Naive B cell (primary cell): ENCODE measurements at places on chromosomes 16 and 17.

DNA sequence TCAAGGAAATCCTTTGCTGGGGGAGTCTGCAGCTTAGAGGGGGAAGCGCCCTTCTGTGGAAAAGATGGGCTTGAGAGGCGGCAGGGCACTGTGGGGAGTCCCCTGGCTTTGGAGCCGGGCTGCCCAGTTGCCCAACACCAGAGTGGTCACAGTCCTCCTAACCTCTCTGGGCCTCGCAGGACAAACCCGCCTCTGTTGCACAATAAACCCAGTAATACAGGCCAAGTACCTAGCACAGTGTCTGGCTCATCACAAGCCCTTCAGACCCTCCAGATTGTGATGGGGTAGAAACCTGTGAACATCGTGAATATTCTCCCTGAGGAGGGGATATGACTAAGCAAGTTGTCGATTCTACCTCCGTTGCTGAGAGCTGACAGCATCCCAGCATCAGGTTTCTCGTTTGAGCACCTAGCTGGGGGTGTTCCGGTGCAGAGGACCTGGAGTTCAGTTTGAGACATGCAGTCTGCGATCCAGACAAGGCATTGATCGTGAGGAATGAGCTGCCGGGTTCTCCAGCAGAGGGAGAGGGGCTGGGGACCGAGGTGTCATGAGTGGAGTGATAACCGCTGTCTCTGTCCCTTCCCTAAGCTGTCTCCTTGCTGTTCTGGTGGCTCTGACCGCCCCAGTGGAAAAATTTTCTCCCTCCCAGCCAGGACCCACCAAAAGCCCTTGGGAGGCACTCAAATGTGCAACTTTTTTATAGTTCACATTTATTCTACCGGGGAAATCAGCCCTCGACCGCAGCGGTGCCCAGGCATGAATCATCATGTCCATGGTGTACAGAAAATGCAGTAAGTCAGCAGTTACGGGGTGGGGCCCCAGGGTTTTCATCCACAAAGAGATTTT is 161.9 kb downstream of the WSCD1 start:
- DNase-seq = no peak

DNA sequence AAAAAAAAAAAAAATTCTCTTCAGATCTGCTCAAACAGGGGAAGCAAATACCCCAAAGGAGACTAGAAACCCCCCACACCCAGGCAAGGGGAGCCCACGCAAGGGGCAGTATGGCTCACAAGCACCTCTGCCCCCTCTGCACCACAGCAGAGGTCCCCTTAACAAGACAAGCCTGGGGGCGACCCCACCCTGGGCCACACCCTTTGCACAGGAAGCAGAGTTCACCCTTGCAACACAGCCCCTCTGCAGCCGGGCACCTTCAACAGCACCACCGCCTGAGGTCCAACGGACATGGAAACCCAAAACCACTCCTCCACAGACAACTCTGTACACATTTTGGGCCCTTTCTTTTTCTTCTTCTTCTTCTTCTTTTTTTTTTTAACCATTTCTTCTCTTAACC is 12.8 kb downstream of the AXIN1 start:
- no peak for DNase-seq

- no peak for DNase-seq
Measured at GRCh38 chr16:31114468-31114867, 3.0 kb upstream of the KAT8 start.

GRCh38 chr17:74645010-74645409 is 21.5 kb upstream of the CD300E start:
- DNase-seq = no peak

- DNase-seq = no peak
Measured at GRCh38 chr16:1871974-1872635, at the start of gene MEIOB. Gene MEIOB, minus strand, starts transcription at chr16:1872164. Its CDS starts 3,989 bp downstream, at chr16:1868175.

GRCh38 chr16:78812582-78812981 is 713.1 kb downstream of the WWOX start:
- DNase-seq = no peak

- DNase-seq = no peak
Measured at GRCh38 chr16:89410794-89411309, 79.5 kb downstream of the ANKRD11 start.

DNA sequence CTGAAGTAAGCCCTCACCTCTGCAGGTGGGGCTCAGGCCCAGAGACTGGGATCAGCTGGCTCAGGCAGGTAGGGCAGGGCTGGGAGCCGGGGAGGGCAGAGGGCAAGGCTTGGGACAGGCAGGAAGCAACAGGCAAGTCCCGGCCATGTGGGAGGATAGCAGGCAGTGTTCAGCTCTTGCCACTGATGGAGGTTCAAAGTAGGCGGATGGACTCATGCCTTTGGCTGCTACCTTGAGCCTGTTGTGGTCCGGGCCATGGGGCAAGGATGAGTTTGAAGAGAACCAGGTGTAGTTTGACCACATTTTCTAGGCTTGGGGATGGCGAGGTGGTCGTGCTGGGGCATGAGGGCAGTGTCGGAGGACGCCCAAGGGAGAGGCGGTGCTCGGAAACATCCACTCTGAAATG is 2.7 kb downstream of the PRCD start:
- no peak for DNase-seq

DNA sequence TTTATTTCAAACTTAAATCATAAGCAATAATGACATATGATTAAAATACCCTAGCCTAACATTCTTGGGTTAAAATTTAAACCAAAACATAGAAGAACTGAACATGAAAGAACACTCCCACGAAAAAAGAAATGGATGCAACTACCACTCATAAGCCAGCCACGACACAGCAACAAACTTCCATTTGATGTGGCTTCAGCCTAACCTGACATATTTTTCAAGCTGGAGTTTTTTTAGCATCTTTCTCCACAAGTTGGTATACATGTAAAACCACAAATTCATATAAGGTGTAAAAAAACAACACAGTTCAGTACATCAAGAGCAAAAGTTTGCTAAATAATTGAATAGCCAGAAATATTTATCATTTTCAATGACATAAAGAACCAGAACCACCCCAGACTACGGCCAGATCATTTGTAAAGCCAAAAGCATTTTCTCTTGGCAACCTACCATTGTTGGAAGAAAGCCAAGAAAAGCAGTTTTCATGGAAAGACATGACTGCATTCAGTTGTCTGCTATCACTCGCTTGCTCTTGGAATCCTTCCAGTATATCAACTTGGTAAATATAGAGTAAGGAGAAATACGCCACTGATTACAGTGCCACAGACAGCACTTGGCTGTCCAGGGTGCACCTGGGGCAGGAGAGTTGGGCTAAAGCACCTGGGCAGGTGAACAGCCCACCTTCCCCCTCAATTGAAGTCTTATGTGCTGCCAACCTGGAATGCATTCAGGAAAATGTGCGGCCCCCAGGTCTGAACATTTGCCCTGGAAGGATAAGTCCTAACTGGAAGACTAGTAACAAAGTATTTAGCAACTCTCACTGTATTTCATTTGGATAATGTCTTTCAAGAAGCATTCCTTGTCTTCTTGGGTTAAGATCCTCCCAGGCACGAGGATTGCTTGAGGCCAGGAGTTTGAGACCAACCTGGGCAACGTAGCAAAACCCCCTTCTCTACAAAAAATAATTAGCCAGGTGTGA is 60.5 kb downstream of the CREBBP start:
- DNase-seq = no peak
